ENCODE measurements at places on chromosomes 11 and 22.

DNA sequence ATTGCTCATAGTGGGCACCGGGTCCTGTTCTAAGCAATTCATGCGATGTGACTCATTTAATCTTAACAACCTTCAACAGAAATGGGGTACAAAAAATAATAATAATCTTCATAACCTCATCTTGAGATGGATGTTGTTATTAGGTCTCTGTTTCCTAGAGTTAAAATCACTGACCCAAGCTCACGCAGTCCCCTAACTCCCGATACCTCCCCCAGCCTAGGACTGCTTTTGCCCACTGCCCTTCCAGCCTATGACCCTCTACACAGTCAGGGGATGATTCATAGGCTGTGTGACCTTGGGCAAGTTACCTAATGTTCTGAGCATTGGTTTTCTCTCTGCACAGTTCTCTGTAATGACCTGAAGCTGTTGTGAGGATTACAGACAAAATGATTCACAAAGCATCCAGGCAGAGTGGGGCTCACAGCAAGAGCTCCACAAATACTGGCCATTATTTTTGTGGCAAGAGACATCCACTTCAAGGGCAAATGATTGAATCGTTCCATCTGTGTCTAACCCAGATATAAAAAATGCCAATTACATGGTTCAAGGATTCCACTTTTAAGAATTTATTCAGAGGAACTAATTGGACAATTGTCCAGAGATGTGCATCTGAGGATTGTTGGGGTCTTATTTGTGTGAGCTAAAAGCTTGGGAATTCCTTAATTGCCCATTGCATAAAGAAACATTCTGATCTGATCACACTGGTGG is 20.0 kb downstream of the MTFP1 start:
- DNase-seq, result no peak
- no peak overlapping the region for H3K27ac ChIP-seq
- H3K4me3 ChIP-seq, result no peak overlapping the region
- no peaks in the 10 kb centered on the region for H3K27me3 ChIP-seq

DNA sequence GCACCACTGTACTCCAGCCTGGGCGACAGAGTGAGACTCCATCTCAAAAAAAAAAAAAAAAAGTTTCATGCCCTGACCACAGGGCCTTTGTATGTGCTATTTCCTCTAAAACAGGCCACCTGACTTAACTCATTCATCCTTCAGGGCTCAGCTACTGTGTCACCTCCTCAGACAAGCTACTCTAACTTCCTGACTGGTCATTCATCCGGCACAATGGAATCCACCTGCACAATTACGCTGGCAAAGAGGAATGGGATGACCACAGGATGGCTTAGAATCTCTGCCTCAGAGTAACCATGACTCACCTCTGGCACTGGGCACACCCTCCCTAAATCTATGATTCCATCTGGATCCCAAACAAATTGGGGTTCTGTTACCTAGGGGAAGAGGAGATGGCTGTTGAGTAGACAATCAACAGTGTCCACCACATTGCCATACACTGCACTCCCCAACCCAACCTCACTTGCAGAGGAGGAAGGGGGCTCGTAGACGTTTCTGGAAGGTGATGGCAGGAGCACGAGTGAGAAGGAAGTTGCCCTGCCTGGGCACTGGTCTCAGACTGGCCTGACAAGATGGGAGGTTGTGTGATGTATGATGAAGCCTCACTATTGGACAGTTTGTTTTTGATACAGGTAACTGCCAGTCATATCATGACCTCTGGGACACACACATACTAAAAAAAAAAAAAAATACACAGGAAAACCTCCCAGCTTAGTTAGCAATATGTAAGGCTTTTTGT is 22.8 kb upstream of the HMOX1 start:
- no peaks in the 10 kb centered on the region for H3K4me1 ChIP-seq
- no peak overlapping the region for H3K4me3 ChIP-seq
- no peak for DNase-seq
- no peaks in the 10 kb centered on the region for H3K36me3 ChIP-seq

- H3K4me3 ChIP-seq, result no peak overlapping the region
- H3K27ac ChIP-seq, result no peak overlapping the region
- peaks cover 8% of the 10 kb centered on the region for H3K4me1 ChIP-seq
- peaks cover 12% of the 10 kb centered on the region for H3K27me3 ChIP-seq
Measured at GRCh38 chr22:17120281-17120680, 879 bp downstream of the TMEM121B start.

GRCh38 chr11:35131886-35132285 is 7.1 kb upstream of the CD44 start:
- H3K27me3 ChIP-seq, result no peaks in the 10 kb centered on the region
- no peak for DNase-seq
- no peaks in the 10 kb centered on the region for H3K4me1 ChIP-seq
- H3K36me3 ChIP-seq, result no peaks in the 10 kb centered on the region
- H3K4me3 ChIP-seq, result no peak overlapping the region
- no peak overlapping the region for H3K27ac ChIP-seq

- H3K36me3 ChIP-seq, result no peaks in the 10 kb centered on the region
- H3K27ac ChIP-seq, result no peak overlapping the region
- H3K4me1 ChIP-seq, result no peaks in the 10 kb centered on the region
- no peak for DNase-seq
Measured at GRCh38 chr11:17611049-17611448, 64.0 kb downstream of the OTOG start.

- no peak overlapping the region for H3K4me3 ChIP-seq
- no peaks in the 10 kb centered on the region for H3K27me3 ChIP-seq
- no peak for DNase-seq
- no peaks in the 10 kb centered on the region for H3K36me3 ChIP-seq
Measured at GRCh38 chr22:26323013-26323412, 106.0 kb upstream of the ASPHD2 start.

DNA sequence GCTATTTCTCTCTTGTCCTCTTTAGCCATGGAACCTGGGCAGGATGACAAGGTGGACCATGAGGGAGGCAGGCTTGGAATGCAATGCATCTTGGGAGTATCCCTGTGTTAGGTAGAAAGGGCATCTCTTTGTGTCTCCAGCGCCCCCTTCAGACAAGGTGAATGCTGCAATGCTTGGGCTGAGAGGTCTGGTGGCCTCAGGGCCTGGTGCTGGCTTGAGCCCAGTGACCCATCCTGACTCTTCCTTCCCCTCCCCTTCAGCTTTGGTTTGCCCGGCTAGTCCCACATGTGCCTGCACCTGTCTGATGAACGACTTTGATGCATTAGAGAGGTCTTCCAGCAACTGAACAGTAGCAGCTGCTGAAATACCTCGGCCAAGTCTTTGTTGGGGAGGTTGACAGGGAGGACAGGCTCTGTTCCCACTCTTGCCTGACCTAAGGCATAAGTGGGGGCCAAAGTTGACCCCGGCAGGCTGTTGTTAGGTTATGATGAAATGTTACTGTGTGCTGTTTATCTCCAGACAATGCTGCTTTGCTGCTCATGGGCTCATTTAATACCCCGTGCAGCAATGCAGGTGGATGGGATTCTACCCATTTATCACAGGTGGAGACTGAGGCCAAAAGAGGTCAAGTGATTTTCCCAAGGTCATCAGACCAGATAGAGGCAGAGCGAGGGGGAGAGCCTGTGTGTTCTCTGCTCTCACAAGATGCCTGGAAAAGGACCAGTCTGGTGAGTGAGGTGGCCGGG is 22.5 kb downstream of the MYO18B start:
- peaks cover 6% of the 10 kb centered on the region for H3K4me1 ChIP-seq
- no peak overlapping the region for H3K27ac ChIP-seq
- DNase-seq, result no peak
- peaks cover 43% of the 10 kb centered on the region for H3K36me3 ChIP-seq

DNA sequence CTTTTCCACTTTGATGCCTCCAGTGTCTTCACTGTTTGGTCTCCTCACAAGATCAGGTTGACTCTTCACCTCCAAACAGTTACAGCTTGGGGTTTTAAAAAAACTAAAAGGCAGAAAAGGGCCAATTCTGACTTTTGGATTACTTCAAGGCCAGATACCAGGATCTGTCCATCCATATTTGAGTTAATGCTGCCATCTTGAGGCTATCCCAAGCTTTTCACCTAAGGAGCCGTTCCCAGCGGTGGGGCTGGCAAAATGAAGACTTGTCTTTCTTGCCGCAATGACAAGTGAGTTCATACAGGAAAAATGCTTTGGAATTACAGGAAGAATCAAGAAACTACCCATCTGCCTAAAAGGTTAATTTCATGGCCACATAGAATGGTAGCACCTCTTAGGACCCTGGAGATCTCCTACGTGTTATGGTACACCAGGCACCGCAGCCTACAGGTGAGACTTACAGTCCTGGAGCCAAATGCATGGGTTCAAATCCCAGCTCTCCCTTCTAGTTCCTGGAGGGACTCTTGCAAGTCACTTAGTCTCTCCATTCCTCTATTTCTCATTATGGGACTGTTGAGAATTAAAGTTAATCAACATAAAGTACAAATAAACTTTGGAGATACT is 6.0 kb upstream of the OR5B21 start:
- no peak for DNase-seq
- no peaks in the 10 kb centered on the region for H3K36me3 ChIP-seq
- no peaks in the 10 kb centered on the region for H3K4me1 ChIP-seq
- H3K27me3 ChIP-seq, result no peaks in the 10 kb centered on the region

DNA sequence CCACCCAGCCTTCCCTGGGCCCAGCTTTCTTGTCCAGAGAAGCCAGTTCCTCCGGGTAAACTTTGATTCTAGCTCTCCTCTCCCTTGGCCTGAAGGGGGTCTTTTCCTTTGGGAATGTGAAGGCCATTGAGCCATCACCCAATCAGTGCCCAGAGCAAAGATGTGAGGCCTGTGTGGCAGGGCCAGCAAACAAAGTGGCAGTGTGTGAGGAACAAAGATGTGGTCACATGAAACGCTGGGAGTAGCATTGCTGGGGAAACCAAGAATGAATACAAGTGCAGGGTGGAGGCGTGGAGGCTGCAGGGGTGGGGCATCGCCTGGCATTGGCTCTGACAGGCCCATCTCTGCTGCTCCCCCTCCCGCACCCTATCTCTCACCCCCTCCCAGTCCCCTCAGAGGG is 91.9 kb upstream of the BID start:
- H3K4me3 ChIP-seq, result no peak overlapping the region
- no peaks in the 10 kb centered on the region for H3K27me3 ChIP-seq
- no peak for DNase-seq

GRCh38 chr11:11966826-11967668 is 41.4 kb downstream of the DKK3 start:
- DNase-seq, result no peak
- no peaks in the 10 kb centered on the region for H3K27me3 ChIP-seq
- H3K4me1 ChIP-seq, result peaks cover 41% of the 10 kb centered on the region
- no peak overlapping the region for H3K4me3 ChIP-seq
- H3K36me3 ChIP-seq, result no peaks in the 10 kb centered on the region

GRCh38 chr22:44167501-44167900 is 13.2 kb upstream of the PARVG start:
- H3K27me3 ChIP-seq, result no peaks in the 10 kb centered on the region
- DNase-seq, result no peak
- no peaks in the 10 kb centered on the region for H3K36me3 ChIP-seq
- no peak overlapping the region for H3K27ac ChIP-seq
- no peaks in the 10 kb centered on the region for H3K4me1 ChIP-seq

GRCh38 chr11:45484326-45484883 is 181.0 kb downstream of the CHST1 start:
- H3K36me3 ChIP-seq, result no peaks in the 10 kb centered on the region
- no peaks in the 10 kb centered on the region for H3K27me3 ChIP-seq
- DNase-seq, result no peak
- no peaks in the 10 kb centered on the region for H3K4me1 ChIP-seq

DNA sequence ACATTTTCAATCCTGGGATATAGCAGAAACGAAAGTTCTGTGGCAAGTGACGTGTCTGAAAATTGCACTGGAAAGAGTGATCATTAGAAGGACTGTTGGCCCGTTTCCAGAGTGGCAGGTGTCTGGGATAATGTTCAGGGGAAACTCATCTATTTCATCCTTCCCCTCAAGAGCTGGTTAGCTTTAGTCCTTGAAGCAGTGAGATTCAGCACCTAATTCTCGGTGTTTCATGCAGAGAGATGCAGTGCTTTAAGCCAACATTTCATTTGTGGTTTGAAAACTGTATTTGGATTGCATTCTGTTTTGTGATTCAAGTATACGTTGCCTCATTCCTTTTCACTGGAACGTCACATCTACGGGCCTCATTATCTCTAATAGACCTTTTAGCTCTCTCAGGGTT is 205.0 kb upstream of the RAG2 start:
- H3K4me3 ChIP-seq, result no peak overlapping the region
- H3K27ac ChIP-seq, result no peak overlapping the region
- no peaks in the 10 kb centered on the region for H3K36me3 ChIP-seq
- no peaks in the 10 kb centered on the region for H3K27me3 ChIP-seq
- DNase-seq, result no peak

DNA sequence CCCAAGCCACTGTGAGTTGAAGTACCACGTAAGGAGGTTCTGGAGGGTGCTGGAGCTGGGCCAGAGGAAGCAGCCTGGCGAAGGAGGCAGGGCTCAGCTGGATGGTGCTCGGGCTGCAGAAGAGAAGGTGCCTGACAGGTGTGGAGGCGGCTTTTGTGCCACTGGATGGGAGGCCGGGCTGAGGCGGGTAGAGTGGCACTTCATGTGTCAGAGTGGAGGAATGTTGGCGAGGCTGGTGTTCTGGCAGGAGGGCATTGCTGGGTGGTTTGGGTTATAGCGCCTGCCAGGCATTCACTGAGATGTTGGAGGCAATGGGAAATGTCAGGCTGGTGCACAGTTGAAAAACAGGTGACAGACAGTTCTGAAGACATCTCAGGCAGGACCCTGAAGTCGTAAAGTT is 24.2 kb downstream of the UBE2L3 start:
- H3K4me1 ChIP-seq, result peaks cover 63% of the 10 kb centered on the region
- peaks cover 15% of the 10 kb centered on the region for H3K36me3 ChIP-seq
- peak; percentile 18 for DNase-seq
- no peak overlapping the region for H3K4me3 ChIP-seq
- H3K27ac ChIP-seq, result peak overlapping the region; percentile 55

DNA sequence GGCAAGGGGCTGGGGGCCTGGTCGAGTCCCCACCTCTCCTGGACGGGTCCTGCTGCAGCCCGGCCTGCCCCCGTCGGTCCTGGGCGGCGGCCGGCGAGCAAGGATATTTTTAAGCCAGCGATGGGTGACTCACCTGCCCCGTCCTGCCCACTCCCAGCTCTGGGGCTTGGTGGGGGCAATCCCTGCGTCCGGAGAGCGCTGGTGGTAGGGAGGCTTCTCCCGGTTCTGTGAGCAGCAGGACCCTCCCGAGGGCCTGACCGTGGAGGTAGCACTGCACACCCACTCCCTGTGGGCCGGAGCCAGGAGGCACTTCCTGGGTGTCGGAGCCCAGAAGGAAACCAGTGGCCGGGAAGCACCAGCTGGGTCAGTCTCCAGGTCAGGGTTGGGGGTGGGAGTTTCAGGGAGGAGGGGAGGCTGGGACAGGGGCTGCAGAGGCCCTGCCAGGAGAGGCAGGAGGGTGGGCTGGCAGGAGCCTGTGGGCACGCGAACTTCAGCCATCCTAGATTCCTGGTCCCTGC is 467 bp downstream of the EPS8L2 start:
- peak overlapping the region; percentile 80 for H3K27ac ChIP-seq
- H3K27me3 ChIP-seq, result no peaks in the 10 kb centered on the region
- peak overlapping the region; percentile 92 for H3K4me3 ChIP-seq
- peaks cover 22% of the 10 kb centered on the region for H3K4me1 ChIP-seq
- DNase-seq, result no peak

Data from thoracic aorta (tissue), 2 donors.